ENCODE measurements at places on chromosomes 6 and 20. TPM values are rescaled to one million over a fixed set of nuclear protein-coding genes. Genes with fewer than 3 reads are reported as not detected.
A peak's percentile ranks its signal among the peaks of the same experiment; 100 is the strongest.

DNA sequence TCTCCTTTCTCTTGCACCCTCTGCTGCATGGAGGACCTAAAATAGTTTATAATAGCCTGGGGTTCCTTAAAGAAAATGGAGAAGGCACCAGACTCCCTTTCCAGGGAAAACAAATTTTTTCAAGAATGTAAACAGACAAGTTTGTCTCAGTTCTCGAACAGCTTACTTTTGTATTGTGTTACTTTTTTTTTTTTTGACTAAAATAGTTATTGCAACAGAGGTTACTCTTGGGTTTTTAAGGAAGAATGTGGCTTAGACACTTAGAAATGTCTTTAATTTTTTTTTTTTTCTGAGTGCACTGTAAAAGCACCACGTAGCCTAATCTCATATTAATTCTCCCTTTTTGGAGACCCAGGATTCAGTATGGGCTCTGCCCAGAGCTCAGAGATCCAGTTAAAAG, 148.7 kb upstream of the CARMIL1 start:
- H3K4me1 ChIP-seq: no peaks in the 10 kb centered on the region
- no peak overlapping the region for H3K4me3 ChIP-seq
- no peak for DNase-seq

GRCh38 chr6:43940393-43941087, 170.5 kb downstream of the VEGFA start:
- no peaks in the 10 kb centered on the region for H3K36me3 ChIP-seq
- no peak overlapping the region for H3K27ac ChIP-seq
- no peaks in the 10 kb centered on the region for H3K4me1 ChIP-seq

DNA sequence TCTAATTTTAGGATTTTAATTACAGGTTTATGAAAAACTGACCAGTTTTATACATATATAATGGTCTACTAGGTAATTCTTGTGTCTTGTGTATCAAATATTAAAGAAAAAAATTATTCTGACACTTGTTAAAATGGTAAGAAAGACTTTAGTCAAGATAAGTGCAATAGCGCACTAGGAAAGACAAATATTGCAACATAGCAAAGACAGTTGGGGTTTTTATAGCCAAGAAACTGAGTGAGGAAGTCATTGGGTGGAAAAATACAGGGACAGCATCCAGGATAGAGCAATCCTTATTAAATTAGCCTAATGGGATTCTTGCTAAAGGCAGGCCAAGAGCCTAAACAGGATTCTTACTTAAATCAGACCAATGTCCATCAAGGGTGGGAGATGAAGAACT, 71.1 kb downstream of the ROS1 start:
- H3K4me3 ChIP-seq: no peak overlapping the region
- no peak overlapping the region for H3K27ac ChIP-seq
- no peak for DNase-seq
- no peaks in the 10 kb centered on the region for H3K4me1 ChIP-seq

DNA sequence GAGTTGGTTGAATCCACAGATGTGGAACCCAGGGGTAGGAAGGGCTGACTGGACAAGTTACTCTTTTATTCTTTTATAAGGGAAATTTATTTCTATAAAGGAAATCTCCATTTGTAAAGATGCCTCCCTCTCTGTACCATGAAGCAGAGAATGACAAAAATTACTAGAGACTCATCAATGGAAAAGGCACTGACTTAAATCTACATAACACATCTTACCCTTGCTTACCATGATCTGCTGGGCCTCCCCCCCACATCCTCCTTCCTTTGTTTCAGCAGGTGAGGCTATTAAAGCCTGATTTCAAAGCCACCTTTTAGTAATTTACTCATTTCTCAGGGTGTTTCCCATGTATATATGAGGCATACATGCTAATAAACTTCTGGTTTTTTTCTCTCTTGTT, 130.2 kb upstream of the HDDC2 start:
- DNase-seq: no peak
- H3K27me3 ChIP-seq: no peaks in the 10 kb centered on the region
- no peaks in the 10 kb centered on the region for H3K36me3 ChIP-seq
- H3K27ac ChIP-seq: no peak overlapping the region

- peak; percentile 13 for DNase-seq
- H3K4me1 ChIP-seq: 0 out of 2 replicates have a peak, but pooled peaks cover 1% of the 10 kb centered on the region
- H3K36me3 ChIP-seq: no peaks in the 10 kb centered on the region
- no peaks in the 10 kb centered on the region for H3K27me3 ChIP-seq
- H3K27ac ChIP-seq: no peak overlapping the region
These were observed 19.5 kb upstream of the SIRT5 start for GRCh38 chr6:13554929-13555333.

GRCh38 chr6:50963952-50964351, 145.3 kb downstream of the TFAP2B start:
- no peak for DNase-seq
- no peaks in the 10 kb centered on the region for H3K27me3 ChIP-seq
- no peaks in the 10 kb centered on the region for H3K4me1 ChIP-seq
- H3K36me3 ChIP-seq: no peaks in the 10 kb centered on the region
- H3K4me3 ChIP-seq: no peak overlapping the region
- H3K27ac ChIP-seq: no peak overlapping the region

DNA sequence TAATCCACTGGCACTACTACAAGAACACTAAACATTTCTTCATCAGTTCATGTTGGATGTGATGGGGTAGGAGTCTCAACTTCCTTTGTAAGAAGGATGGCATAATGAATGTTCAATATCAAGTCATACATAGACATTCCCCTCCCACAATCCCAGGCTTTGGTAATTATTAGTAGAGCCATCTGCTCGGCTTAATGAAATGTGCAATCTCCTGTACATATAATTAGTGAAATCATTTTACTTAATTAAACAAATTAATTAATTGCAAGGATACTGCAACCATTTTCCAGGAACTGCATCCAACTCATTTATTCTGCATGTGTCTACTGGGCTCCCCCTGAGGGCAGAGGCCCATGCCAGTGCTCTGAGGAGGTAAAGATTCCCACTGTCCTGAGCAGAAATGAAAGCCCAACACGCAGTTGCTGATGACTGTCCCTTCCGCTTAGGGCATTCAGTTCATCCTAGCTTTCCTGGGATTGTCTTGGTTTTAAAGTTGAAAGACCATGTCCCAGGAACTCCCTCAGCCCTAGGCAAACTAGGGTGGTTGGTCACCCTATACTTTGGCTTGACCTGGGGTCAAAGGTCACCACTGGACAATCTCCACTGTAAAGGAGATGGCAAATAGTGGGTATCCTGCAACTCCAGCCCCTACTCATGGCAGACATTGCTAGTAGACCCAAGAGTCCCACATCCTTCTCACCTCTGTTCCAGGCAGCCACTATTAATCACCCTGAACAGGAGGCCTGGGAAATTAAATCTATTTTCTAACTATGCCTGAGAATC, 109.8 kb downstream of the TRERF1 start:
- H3K36me3 ChIP-seq: peaks cover 2% of the 10 kb centered on the region
- H3K4me3 ChIP-seq: no peak overlapping the region
- no peak overlapping the region for H3K27ac ChIP-seq
- H3K27me3 ChIP-seq: no peaks in the 10 kb centered on the region
- peaks cover 19% of the 10 kb centered on the region for H3K4me1 ChIP-seq

DNA sequence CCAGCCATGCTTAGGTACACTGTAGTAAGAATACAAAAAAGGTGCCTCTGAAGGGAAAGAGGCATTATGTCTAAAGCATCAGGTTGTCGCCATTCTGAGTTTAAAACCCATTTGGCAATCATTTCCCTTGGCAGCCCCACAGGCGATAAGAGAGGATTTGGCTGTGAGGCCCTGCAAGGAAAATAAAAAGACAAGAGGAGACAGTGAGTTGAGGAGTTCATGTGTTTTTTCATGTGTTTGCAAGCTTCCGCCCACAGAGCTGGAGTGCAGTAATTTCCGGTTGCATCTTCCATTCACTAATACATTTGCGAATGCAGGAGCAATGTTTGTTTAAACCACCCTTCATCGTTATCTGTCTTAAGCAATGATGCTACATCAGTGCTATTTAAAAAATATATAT, 138.5 kb upstream of the SOX4 start:
- no peak overlapping the region for H3K27ac ChIP-seq
- H3K36me3 ChIP-seq: no peaks in the 10 kb centered on the region
- H3K27me3 ChIP-seq: no peaks in the 10 kb centered on the region
- H3K4me3 ChIP-seq: no peak overlapping the region
- H3K4me1 ChIP-seq: no peaks in the 10 kb centered on the region
- DNase-seq: peak; percentile 6

GRCh38 chr6:170230520-170231292, 60.2 kb downstream of the DLL1 start:
- H3K4me3 ChIP-seq: no peak overlapping the region
- H3K4me1 ChIP-seq: peaks cover 12% of the 10 kb centered on the region
- H3K27ac ChIP-seq: no peak overlapping the region
- no peaks in the 10 kb centered on the region for H3K36me3 ChIP-seq

GRCh38 chr6:5028921-5029320, 25.1 kb upstream of the RPP40 start:
- H3K4me3 ChIP-seq: no peak overlapping the region
- H3K4me1 ChIP-seq: peaks cover 8% of the 10 kb centered on the region
- no peak overlapping the region for H3K27ac ChIP-seq
- no peaks in the 10 kb centered on the region for H3K36me3 ChIP-seq
- H3K27me3 ChIP-seq: no peaks in the 10 kb centered on the region

- no peak for DNase-seq
- no peak overlapping the region for H3K4me3 ChIP-seq
- no peaks in the 10 kb centered on the region for H3K36me3 ChIP-seq
These were observed 42.1 kb downstream of the PLCB4 start for GRCh38 chr20:9110916-9111432.

- H3K4me1 ChIP-seq: no peaks in the 10 kb centered on the region
- H3K4me3 ChIP-seq: no peak within 1 kb of the TSS
- no peaks in the 10 kb centered on the region for H3K36me3 ChIP-seq
- H3K27me3 ChIP-seq: no peaks in the 10 kb centered on the region
These were observed at the start of gene IMPG1 for GRCh38 chr6:76072562-76072961. Gene IMPG1, minus strand, starts transcription at chr6:76072662. Its CDS starts 174 bp downstream, at chr6:76072488.

- H3K27me3 ChIP-seq: no peaks in the 10 kb centered on the region
- H3K36me3 ChIP-seq: no peaks in the 10 kb centered on the region
- H3K4me1 ChIP-seq: no peaks in the 10 kb centered on the region
- DNase-seq: no peak
These were observed 53.8 kb upstream of the TSHZ2 start for GRCh38 chr20:52918311-52918710.

GRCh38 chr20:49165611-49166010, 22.5 kb downstream of the STAU1 start:
- peaks cover 16% of the 10 kb centered on the region for H3K36me3 ChIP-seq
- no peak for DNase-seq
- no peak overlapping the region for H3K4me3 ChIP-seq
- H3K27me3 ChIP-seq: no peaks in the 10 kb centered on the region

GRCh38 chr6:110331816-110332215, 26.3 kb downstream of the METTL24 start:
- H3K27ac ChIP-seq: no peak overlapping the region
- H3K4me3 ChIP-seq: no peak overlapping the region
- H3K36me3 ChIP-seq: no peaks in the 10 kb centered on the region
- no peaks in the 10 kb centered on the region for H3K27me3 ChIP-seq
- DNase-seq: peak; percentile 2

GRCh38 chr6:15284743-15285142, 38.9 kb downstream of the JARID2 start:
- H3K27me3 ChIP-seq: no peaks in the 10 kb centered on the region
- DNase-seq: peak; percentile 52
- H3K36me3 ChIP-seq: no peaks in the 10 kb centered on the region
- H3K27ac ChIP-seq: no peak overlapping the region
- no peak overlapping the region for H3K4me3 ChIP-seq

DNA sequence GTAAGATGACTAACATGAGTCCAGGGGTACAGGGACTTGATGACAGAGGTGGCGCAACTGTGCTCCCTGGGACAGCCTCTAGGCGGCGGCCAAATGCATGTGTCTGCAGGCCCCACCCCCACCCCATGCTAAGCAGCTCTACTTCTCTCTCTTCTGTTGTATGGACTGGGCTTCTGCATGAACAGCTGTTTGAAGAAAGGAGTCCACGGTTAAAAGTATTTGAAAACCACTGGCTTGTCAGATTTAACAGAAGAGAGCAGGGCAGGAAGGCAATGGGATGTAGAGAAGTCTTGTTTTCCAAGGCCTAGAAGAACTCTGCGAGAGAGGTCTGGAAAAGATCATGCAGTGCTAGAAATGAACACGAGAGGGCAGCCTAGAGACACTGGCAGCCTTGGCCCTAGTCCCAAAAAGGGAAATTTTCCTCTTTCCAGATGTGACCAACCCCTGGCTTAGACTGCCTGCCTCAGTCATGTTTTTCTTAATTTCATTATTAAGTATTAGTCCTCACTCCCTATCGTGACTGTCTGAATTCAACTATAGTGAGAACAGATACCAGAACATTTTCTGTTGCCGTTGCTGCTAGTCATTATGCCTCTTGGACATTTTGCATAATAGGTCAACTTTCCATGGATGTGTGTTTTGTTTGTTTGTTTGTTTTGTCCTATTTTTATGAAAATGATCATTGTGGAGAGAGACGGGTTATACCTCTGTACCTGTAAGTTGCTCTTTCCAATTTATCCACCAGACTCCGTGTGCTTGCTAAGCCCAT, 265.0 kb downstream of the ADGRG6 start:
- DNase-seq: peak; percentile 47
- no peak overlapping the region for H3K27ac ChIP-seq
- no peak overlapping the region for H3K4me3 ChIP-seq

Gene LY6G5B
- 2.2 TPM for total RNA-seq

Gene KCNB1
- not detected for total RNA-seq

Gene TMEM244
- total RNA-seq: 0.28 TPM

Gene CCN6
- not detected for total RNA-seq

Gene CST4
- not detected for total RNA-seq

Gene ZBTB46
- total RNA-seq: 15.3 TPM

Measured in IMR-90 (cell line).